ENCODE measurements at places on chromosomes 1 and 21.

DNA sequence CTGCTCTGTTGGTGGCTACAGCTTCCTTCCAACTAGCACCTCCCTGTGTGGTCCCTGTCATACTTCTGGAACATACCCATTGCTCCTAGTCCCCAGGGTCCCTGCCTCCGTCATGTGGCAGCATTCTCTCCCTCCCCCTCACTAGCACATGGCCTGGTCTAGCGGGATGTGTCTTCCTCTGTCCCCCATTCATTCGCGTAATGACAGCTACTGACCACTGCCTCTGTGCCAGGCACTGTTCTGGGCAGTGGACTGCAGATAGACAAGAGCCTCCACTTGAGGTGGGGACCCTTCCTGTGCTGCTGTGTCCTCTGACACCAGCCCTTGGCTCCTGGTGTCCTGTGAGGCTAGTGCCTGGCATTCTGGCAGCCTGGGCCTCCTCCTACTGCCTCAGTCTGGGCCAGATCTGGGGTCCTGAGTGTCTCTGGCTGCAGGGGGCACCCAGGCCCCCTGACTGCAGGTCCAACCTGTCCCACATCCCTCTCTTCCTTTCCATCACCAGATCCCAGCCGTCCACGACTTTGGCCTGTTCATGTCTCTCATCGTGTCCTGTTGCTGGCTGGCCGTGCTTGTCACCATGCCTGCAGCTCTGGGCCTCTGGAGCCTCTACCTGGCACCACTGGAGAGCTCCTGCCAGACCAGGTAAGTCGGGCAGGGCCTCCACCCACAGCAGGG, 38.1 kb downstream of the DISP3 start:
- DNase-seq: no peak

- DNase-seq: no peak
Measured at GRCh38 chr1:206002160-206002559, 1.0 kb downstream of the RAB7B start.

- DNase-seq: no peak
Measured at GRCh38 chr1:225692517-225692879, 39.6 kb upstream of the ENAH start.

DNA sequence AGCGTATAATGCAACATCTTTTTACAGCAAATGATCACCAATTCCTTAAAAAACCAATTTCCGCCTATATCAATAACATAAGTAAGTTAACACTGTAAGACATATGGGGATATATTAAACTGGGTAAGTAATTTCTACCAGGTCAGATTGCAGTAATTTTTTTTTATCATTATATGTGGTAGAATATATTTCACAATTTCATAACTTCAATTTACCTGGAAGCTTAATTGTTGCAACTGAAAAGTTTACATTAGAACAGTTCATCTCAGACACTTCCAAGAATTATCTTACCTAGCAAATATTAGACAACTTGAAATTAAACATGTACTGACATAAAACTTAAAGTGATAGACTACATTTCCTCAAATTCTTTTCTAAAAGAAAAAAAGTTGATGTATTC, 51.9 kb upstream of the ASPM start:
- no peak for DNase-seq

- no peak for DNase-seq
Measured at GRCh38 chr1:86823386-86823785, 90.5 kb downstream of the SELENOF start.

DNA sequence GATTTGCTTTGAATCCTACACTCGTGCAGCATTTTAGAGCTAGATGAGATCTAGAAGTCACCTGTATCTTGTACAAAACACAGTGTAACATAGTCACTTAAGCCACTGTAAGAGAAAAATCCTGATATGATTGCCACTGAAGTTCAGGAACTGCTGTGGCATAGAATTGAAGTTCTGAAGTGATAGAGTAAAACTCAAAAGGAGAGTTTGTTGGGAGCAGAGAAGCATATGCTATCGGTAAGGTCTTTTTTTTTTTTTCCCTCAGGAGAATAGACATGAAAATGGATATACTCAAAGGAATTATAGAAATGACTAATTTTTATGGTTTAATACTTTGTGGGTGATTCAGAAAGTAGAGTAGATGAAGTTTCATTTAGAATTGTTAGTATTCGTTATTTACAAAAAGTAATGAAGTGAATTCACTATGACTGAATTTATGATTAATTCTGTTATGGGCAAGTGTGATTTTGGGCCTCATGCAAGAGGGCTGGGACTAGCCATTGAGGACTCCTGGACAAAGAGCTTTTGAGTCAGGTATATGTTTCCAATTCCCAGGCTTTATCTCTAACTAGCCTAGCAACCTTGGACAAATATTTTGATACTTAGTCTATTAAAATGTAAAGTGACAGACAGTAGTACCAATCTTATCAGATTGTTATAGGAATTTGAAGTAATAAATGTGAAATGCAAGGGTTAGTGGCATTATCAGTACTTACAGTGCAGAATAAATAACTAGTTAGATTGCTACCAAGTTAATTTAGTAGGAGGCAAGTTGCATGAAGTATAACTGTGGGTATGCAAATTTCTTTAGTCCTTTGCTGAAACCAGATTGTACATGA, 3.1 kb downstream of the KCTD3 start:
- DNase-seq: no peak

GRCh38 chr1:33548721-33549120, 76.3 kb downstream of the ZSCAN20 start:
- DNase-seq: no peak

- no peak for DNase-seq
Measured at GRCh38 chr1:179231923-179232322, 2.4 kb upstream of the ABL2 start.

DNA sequence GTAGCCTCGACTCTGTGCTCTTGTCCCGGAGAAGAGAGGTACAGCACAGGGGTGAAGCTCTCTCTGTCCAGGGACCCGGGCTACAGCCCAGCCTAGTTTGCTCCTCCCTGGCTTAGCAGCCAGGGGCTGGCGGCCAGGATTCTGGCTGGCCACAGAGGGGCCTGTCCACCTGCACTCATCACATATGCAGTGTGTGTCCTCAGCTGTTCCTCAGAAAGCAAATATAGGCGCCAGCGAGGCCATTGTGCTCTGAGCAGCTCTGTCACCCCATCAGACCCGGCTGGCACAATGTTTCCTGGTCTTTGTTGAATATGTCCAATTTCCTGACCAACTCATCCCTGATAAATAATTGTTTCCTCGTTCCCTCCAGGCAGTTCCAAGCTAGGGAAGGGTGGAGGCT, 28.5 kb downstream of the KCND3 start:
- no peak for DNase-seq

GRCh38 chr1:175129997-175130648, 62.5 kb downstream of the KIAA0040 start:
- DNase-seq: no peak

- DNase-seq: peak; percentile 17
Measured at GRCh38 chr1:193479187-193479586, 292.8 kb upstream of the B3GALT2 start.

- no peak for DNase-seq
Measured at GRCh38 chr1:204615881-204616280, 69.7 kb downstream of the LRRN2 start.

GRCh38 chr21:26814386-26814785, 30.8 kb downstream of the ADAMTS1 start:
- DNase-seq: no peak

DNA sequence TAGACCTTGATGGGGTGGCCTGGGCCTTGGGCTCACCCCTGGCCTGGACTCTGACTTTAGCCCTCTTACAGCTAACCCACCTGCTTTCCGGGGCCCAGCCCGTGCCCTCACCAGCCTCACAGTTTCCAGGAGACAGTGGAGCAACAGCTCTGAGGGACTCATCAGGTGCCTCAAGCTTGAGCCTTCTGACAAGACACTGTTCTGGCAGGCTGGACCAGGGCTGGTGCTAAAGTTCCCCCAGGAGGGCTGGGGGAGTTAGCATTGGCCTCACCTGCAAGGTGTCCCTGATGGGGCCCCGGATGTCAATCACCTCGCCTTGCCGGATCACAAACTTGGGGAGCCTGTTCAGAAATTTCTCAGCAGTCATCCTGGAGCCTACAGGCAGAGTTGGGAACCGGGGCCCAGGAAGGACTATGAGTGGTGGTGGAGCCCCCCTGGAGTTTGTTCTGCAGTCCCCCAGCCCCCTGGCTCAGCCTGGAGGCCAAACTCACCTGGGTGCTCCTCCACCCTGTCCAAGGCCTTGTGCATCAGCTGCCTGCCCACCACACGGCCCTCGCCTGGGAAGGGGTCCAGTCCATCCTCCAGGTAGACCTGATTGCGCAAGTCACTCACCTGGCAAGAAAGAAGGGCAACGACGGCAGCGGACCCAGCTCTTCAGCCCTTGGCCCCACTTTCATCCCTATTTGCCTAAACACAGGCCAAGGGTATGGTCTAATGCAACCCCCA, 4.1 kb downstream of the SH3BGRL3 start:
- no peak for DNase-seq

GRCh38 chr1:110630839-110631663, 24.9 kb upstream of the KCNA2 start:
- peak; percentile 82 for DNase-seq
